ENCODE measurements at places on chromosomes 4 and X.

GRCh38 chr4:99759988-99760387, 56.6 kb upstream of the DAPP1 start:
- DNase-seq: no peak

GRCh38 chr4:51866835-51867234, 23.9 kb downstream of the DCUN1D4 start:
- no peak for DNase-seq

DNA sequence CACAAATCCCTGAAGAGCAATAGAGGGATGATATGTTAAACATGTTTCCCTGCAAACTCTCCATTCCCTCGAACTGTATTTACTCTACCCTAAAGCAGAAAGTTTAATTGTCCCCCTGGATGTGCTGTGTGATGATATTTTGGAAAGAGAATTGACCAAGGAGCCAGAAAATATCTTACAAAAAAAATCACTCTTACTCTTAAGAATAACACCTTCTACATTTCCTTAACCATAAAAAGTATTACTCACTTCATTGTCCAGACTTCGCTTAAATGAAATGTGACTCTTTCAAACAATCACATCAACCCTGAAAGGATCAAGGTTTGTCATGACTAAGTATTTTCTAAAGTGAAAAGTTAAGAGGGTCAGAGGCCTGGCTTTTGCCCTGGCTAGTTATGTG, 49.0 kb upstream of the EGFL6 start:
- no peak for DNase-seq

GRCh38 chrX:17769701-17770269, 32.5 kb downstream of the SCML1 start:
- no peak for DNase-seq

GRCh38 chr4:173461170-173461569, 62.3 kb upstream of the SCRG1 start:
- DNase-seq: no peak

DNA sequence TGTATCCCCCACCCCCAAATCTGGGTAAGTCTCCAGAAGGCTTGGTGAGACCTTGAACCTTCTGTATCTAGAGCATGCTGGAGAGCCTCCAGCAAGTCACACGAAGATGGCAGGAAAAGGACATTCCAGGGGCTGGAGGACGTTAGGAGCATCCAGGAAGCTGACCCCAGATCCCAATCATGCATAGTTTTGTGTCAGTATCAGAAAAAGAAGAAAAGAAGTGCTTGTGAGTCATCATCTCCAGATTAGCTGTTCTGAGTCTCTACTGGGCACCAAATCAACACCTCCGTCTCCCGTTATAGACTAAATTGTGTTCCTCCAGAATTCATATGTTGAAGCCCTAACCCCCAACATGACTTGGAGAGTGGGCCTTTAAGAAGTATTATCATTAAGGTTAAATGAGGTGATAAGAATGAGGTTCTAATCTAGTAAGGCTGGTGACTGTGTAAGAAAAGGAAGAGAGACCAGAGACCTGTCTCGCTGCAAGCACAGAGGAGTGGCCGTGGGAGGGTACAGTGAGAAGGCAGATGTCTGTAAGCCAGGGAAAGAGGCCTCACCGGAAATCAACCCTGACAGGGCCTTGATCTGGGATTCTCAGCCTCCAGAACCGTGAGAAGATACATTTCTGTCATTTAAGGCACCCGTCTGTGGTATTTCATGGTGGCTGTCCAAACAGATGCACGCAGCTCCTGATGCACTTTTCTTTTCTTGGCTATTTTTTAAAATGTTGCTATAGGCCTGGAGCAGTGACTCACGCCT, 38.1 kb upstream of the CLDN24 start:
- no peak for DNase-seq

DNA sequence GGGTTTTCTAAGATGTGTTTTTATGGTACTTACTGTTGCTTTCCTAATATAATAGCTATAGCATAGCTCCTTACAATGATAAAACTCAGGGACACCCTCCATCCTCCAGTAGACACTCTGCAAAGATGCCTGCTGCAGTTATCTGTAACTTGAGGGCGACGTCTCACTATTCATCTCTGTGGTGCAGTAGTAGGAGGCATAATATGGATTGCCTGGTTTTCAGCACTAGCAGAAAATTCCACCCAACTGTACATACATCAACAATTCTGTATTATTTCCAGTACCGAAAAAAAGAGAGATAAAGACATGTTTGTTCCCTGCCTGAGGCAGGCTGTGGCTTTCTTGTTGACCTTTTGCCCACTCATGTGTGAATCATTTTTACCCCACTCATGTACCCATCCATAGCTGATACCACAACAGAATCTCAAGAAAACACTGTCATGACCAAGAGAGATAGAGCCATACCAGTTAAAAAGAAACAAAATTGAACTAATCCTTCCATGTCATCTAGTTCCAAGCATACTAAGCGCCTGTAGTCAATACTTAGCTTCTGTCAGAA, 220.1 kb downstream of the RAB28 start:
- no peak for DNase-seq

DNA sequence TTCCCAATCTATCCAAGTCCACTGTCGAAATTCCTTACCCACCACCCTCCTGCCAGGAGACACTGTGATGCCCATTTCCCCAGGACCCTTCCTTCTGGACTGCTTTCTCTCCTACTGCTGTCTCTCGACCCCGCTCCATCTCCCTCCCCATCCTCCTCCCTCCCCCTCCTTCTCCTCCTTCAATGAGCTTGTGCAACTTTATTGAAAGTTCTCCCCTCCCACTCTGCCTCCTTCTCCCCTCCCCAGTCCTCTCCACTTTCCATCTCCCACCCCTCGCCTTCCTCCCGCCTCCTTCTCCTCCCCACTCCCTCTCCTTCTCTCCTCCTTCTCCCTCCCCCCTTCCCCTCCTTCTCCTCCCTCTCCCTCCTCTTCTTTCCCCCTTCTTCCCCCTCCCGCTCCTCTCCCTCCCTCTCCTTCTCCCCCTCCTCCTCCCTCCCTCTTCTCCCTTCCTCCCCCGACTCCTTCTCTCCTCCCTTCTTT, 116.6 kb upstream of the FAT1 start:
- no peak for DNase-seq

DNA sequence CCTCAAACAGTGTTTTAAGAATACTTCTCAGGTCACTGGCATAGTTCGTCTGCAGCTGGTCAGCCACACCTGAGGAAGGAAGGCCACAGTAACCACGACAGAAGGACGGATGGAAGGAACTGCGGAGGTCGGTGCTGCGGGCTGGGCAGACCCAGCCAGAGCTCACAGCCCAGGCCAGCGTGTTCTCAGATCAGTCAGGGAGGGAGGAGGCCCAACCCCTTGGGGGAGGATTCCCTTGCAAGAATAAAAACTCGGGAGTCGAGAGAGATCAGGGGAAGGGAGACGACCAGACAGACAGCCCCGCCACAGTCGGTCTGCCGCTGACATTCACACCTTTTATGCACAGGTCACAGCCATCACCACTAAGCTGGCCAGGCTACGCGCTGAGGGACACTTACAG, 11.3 kb upstream of the MXD4 start:
- DNase-seq: no peak

Measured in KBM-7 (cell line).